A549 treated with CpdA at 1 μM for 4 hours (cell line): ENCODE measurements at places on chromosomes 7 and 10. TPM values are rescaled to one million over a fixed set of nuclear protein-coding genes. Genes with fewer than 3 reads are reported as not detected.

Gene TIAL1
- 94.7 to 103 TPM (median 101 TPM) in 5 replicates for total RNA-seq

Gene RELN
- 0.03 to 0.06 TPM in 2 of 5 replicates, not detected in the others for total RNA-seq

Gene MRC1
- total RNA-seq, result 0.02 to 0.03 TPM (median 0.02 TPM) in 4 of 5 replicates, not detected in the other

Gene ADAM22
- total RNA-seq, result 0.14 to 0.55 TPM (median 0.24 TPM) in 5 replicates

Gene ANK3
- total RNA-seq, result 0.22 to 0.79 TPM (median 0.45 TPM) in 5 replicates

Gene TFPI2
- 250 to 318 TPM (median 266 TPM) in 5 replicates for total RNA-seq

Gene SLC12A9
- 13.4 to 16.7 TPM (median 15.2 TPM) in 5 replicates for total RNA-seq

Gene ZNF12
- 10.1 to 14.4 TPM (median 10.2 TPM) in 5 replicates for total RNA-seq

Gene PLAU
- 155 to 168 TPM (median 161 TPM) in 5 replicates for total RNA-seq

Gene NPFFR1
- not detected in 5 replicates for total RNA-seq

Gene SAP25
- total RNA-seq, result 0.61 to 0.85 TPM (median 0.71 TPM) in 5 replicates

Gene KIAA1549
- 6.3 to 8.3 TPM (median 7.3 TPM) in 5 replicates for total RNA-seq

Gene IQUB
- total RNA-seq, result 0.03 to 0.08 TPM (median 0.06 TPM) in 3 of 5 replicates, not detected in the others

Gene DIP2C
- total RNA-seq, result 5.7 to 8.2 TPM (median 7.6 TPM) in 5 replicates

Gene APBB1IP
- 9.3 to 11.1 TPM (median 10.5 TPM) in 5 replicates for total RNA-seq

Gene EPO
- 0.03 TPM in 1 of 5 replicates, not detected in the others for total RNA-seq

Gene COX15
- total RNA-seq, result 31.4 to 34.6 TPM (median 32.1 TPM) in 5 replicates

Gene PVRIG
- not detected in 5 replicates for total RNA-seq

Gene TMEM213
- total RNA-seq, result not detected in 5 replicates

Gene CYP26A1
- 2.2 to 3.4 TPM (median 3.0 TPM) in 5 replicates for total RNA-seq

Gene TSPAN13
- total RNA-seq, result 10.9 to 14.5 TPM (median 12.8 TPM) in 5 replicates

Gene GDF2
- not detected in 5 replicates for total RNA-seq

Gene MYH16
- 0.64 to 1.0 TPM (median 0.84 TPM) in 5 replicates for total RNA-seq

Gene C10orf67
- total RNA-seq, result 0.05 to 0.22 TPM (median 0.10 TPM) in 3 of 5 replicates, not detected in the others

Gene PRPF18
- total RNA-seq, result 19.3 to 29.4 TPM (median 21.0 TPM) in 5 replicates

Gene DPYSL4
- total RNA-seq, result 14.3 to 20.5 TPM (median 19.1 TPM) in 5 replicates

Gene UNC5B
- 0.53 to 0.77 TPM (median 0.70 TPM) in 5 replicates for total RNA-seq

Gene PAX4
- not detected in 5 replicates for total RNA-seq

Gene TEX36
- total RNA-seq, result not detected in 5 replicates

Gene TDRD1
- not detected in 5 replicates for total RNA-seq

Gene GDF10
- 0.06 to 0.17 TPM (median 0.13 TPM) in 5 replicates for total RNA-seq

Gene TOMM7
- total RNA-seq, result 429 to 1,163 TPM (median 501 TPM) in 5 replicates

Gene PPP1R3C
- total RNA-seq, result 13.1 to 16.9 TPM (median 15.9 TPM) in 5 replicates

Gene FAM237B
- not detected in 5 replicates for total RNA-seq

Gene SPDYE16
- total RNA-seq, result not detected in 5 replicates

Gene CYP2C19
- total RNA-seq, result 0.02 TPM in 1 of 5 replicates, not detected in the others

Gene FKBP6
- not detected in 5 replicates for total RNA-seq

Gene NYAP1
- 0.77 to 1.3 TPM (median 1.2 TPM) in 5 replicates for total RNA-seq

Gene SMO
- total RNA-seq, result 14.3 to 19.3 TPM (median 16.6 TPM) in 5 replicates

Gene CPA2
- total RNA-seq, result 0.08 to 0.20 TPM (median 0.09 TPM) in 3 of 5 replicates, not detected in the others

Gene TMEM236
- 0.05 to 0.12 TPM (median 0.07 TPM) in 5 replicates for total RNA-seq

Gene LRRC61
- 0.03 to 0.34 TPM (median 0.09 TPM) in 4 of 5 replicates, not detected in the other for total RNA-seq

Gene MORN4
- total RNA-seq, result 3.7 to 9.1 TPM (median 7.8 TPM) in 5 replicates

Gene GOLGA7B
- 3.6 to 6.0 TPM (median 4.7 TPM) in 5 replicates for total RNA-seq

Gene SCART1
- total RNA-seq, result 0.15 to 0.40 TPM (median 0.26 TPM) in 5 replicates

Gene FOXP2
- total RNA-seq, result not detected in 5 replicates

Gene CRHR2
- total RNA-seq, result 0.03 TPM in 1 of 5 replicates, not detected in the others

Gene SRI
- total RNA-seq, result 99.7 to 141 TPM (median 133 TPM) in 5 replicates

Gene NXPH1
- total RNA-seq, result not detected in 5 replicates

Gene NFKB2
- total RNA-seq, result 77.0 to 127 TPM (median 98.1 TPM) in 5 replicates

Gene RSPH10B2
- 0.05 to 0.28 TPM (median 0.13 TPM) in 3 of 5 replicates, not detected in the others for total RNA-seq

Gene YKT6
- 119 to 124 TPM (median 122 TPM) in 5 replicates for total RNA-seq

Gene ACBD7
- 0.48 to 1.3 TPM (median 0.95 TPM) in 5 replicates for total RNA-seq

Gene GIMAP8
- not detected in 5 replicates for total RNA-seq

Gene ATRNL1
- total RNA-seq, result 0.16 to 0.30 TPM (median 0.25 TPM) in 5 replicates

Gene KLF14
- 0.03 to 0.06 TPM (median 0.05 TPM) in 3 of 5 replicates, not detected in the others for total RNA-seq

Gene C10orf105
- total RNA-seq, result 0.06 TPM in 1 of 5 replicates, not detected in the others

Gene BAMBI
- total RNA-seq, result 13.6 to 20.5 TPM (median 18.8 TPM) in 5 replicates

Gene TWIST1
- 1.4 to 4.2 TPM (median 3.6 TPM) in 5 replicates for total RNA-seq
